ENCODE measurements at places on chromosomes 5 and 9.

DNA sequence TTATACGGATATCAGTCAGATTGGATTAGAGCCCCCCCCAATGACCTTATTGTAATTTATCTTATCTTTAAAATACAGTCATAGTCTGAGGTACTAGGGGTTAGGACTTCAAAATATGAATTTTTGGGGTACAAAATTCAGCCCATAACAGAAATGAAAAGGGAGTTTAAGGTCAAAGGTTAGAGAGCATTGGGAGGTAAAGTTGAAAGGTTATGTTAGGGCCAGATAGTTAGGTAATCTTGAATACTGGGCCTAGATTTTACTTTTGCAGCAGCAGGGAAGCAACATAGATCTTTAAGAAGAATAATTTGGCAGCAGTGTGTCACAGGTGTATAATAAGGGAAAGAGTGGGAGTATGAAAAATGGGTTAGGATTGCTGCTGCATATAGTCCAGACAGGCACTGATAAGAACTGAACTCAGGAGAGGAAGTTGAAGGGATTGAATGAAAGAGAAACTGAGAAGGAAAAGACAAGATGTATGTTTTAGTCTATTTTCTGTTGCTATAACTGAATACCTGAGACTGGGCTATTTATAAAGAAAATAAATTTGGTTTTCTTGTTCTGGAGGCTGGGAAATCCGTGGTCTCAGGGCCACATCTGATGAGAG is 10.7 kb upstream of the GCNT4 start:
- no peak for DNase-seq

- no peak for DNase-seq
Observed at GRCh38 chr5:14706615-14707021, 42.1 kb downstream of the OTULIN start.

GRCh38 chr5:141877356-141878185 is 639 bp downstream of the PCDH1 start:
- no peak for DNase-seq

DNA sequence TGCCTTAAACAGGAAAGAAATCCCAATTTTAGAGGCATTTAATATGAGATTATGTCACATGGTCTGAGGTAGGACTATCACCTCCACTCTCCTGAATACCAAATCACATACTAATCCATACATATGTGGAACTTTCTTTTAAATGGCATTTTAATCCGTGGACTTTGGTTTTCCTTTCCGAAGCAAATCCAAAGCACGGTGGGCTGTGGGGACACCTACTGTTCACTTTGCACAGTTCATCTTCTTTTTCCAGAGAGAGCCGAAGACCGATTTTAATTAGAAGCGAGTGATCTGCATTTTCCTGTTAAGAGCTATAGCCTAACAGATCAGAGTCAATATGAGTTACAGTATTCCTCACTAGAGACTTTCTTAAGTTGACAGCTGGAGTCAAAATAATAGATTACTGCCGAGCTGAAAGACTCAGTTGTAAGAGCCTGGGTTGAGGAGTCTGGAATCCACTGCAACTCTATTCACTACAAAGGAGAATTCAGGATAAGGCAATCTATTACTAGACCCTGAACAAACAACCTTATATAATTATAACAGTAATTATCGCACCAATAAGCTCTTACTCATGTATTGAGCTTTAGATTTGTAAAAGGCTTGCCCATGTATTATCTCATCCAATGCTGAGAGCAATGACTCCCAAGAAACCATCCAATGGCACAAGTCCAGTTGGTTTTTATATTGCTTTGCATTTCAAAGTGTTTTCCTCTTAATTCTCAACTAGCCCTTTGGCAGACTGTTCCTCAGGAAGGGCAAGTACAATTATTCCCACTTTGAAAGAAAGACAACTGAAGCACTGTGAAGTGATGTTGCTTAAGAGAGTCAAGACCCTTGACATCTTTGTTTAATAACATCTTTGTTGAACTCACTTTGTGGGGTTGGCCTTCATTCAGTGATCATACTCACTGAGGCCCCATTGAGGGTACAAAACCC is 144.7 kb downstream of the TRPM6 start:
- DNase-seq, result peak; percentile 33

GRCh38 chr9:8649160-8649559 is 849.6 kb upstream of the DMAC1 start:
- no peak for DNase-seq

GRCh38 chr9:88258601-88259000 is 120.3 kb upstream of the SPATA31C2 start:
- DNase-seq, result no peak

GRCh38 chr5:1021136-1021968 is 12.8 kb downstream of the NKD2 start:
- DNase-seq, result no peak

DNA sequence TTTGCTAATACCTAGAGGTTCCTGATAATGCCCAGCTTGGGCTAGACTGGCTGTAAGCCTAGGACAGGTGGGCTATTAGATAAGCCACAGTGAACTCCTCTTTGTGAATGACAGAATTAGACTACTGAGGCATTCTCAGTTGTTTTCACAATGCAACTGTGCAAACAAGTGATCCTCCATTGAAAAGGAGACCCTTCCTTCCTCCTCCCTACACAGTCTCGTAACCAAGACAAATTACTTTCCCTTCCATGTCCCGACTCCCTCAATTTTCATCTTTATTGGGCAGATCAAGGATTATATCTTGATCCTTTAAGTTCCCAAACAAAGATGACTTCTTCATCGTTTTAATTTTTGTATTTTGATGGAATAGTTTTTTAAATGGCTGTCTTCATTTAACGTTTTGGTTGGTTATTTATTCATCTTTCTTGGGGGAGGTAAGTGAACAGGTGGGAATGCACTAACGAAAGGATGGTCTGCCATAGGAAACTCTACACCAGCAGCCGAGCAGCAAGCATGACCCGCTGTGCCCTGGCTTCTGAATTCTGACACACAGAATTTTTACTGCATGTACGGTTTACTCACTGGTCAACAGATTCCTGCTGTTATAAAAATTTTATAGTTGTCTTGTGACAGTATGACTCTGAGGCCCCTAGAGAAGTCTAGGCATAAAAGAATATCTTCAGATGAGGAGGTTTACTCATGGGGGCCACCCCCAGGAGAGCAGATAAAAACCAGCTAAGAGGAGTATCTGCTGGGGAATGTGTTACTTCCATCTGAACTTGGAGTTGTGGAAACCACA is 137.5 kb upstream of the TUT7 start:
- no peak for DNase-seq

- no peak for DNase-seq
Observed at GRCh38 chr5:14882658-14883580, 11.3 kb upstream of the ANKH start.

- no peak for DNase-seq
Observed at GRCh38 chr9:908536-909205, 67.2 kb downstream of the DMRT1 start.

DNA sequence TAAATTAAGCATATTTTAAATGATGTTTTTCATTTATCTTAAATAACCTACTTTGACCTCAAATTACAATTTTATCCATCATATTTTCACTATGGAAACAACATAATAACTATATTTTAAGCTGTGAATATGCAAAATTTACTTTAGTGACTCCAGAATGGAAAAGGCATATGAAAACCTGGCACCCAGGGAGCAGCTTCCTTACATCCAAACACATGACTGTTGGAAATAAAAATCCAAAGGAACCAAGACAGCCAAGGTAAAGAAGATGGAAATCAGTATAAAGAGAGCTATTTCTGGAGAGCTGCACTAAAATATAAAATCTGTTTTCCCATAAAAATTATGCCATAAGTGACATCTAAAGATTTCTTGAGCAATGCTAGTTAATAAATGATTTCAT is 140.3 kb upstream of the FTMT start:
- DNase-seq, result no peak

DNA sequence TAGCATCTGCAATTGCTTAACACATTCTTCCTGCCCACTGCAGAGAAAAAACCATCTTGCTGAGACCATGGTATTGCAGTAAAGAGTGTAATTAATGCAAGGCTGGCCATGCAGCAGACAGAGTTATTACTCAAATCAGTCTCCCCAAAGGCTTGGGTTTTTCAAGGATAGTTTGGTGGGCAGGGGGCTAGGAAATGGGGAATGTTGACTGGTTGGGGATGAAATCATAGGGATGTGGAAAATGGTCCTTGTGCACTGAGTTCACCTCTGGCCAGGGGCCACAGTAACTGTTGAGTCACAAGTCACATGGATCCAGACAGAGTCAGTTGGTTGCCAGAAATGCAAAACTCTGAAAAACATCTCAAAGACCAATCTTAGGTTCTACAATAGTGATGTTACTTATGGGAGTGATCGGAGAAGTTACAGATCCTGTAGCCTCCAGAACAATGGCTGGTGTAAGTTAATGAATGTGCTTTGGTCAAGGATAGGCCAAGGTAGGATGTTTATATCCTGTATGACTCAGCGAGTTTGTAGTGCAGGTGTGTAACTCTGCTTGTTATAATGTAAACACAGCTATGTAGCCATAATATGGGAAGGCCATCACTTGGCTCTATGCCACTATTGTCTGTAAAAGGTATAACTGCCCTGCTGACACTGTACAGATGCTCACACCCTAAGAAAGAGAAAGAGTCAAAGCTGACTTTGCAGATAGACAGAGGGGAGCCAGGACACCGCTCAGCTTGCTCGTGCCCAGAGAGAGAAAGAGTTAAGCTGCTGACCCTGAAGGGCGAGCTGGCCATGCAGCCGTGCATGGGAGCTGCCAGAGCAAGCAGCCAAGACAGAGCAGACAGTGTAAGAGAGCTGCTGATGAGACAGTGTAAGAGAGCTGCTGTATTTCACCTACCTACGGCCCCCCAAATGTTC is 27.2 kb downstream of the C9orf152 start:
- peak; percentile 50 for DNase-seq

DNA sequence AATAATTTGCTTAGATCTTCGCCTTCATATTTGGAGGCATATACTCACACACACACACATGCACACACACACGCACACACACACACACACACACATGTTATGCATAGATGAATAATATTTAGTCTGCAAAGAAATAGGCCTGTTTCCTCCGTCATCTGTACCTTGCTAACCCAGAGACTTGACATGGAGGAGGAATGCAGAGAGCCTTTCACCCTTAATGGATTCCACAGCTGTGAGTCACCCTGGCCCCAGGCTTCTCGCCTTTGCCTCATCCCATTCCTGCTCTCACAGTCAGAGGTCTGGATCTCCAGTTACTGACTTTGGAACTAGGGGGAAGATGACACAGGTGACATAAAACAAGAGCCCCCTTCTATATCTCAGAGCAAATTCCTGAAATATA is 29.7 kb downstream of the ZNF462 start:
- peak; percentile 93 for DNase-seq

DNA sequence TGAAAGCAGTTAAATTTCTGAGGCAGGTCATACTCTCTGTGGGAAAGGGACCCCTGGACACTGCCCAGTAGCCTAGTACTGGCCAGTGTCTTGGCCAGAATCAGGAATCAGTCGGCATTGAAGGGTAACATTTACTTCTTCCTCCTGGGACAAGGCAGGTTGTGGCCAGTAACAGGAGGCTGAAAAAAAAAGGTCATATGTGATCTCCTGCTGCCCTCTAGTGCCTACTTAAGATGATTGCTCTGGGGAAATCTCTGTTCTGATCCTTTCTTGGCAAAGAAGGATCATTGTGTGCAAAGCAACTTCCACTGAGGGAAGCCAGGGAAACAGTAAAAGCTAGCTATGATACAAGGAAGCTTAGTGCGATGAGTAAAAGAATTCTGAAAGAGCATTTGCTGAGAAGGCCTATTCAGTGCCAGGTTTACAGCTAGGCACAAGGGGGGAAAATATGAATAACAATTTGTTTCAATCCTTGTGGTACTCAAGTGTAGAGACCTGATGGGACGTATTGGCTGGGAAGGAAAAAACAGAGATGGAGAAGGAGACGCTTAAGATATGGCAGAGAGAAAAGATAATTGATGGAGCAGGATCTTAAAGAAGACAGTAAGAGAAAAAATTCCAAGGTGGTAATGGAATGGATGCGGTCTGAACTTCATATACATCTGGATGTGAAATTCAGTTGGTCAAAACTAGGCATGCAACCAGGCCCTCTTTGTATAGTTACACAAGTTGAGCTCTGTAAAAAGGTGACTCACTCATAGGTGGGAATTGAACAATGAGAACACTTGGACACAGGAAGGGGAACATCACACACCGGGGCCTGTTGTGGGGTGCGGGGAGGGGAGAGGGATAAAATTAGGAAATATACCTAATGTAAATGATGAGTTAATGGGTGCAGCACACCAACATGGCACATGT is 25.8 kb upstream of the TRIM32 start:
- peak; percentile 81 for DNase-seq

GRCh38 chr5:112917453-112917995 is 4.5 kb downstream of the REEP5 start:
- DNase-seq, result no peak

DNA sequence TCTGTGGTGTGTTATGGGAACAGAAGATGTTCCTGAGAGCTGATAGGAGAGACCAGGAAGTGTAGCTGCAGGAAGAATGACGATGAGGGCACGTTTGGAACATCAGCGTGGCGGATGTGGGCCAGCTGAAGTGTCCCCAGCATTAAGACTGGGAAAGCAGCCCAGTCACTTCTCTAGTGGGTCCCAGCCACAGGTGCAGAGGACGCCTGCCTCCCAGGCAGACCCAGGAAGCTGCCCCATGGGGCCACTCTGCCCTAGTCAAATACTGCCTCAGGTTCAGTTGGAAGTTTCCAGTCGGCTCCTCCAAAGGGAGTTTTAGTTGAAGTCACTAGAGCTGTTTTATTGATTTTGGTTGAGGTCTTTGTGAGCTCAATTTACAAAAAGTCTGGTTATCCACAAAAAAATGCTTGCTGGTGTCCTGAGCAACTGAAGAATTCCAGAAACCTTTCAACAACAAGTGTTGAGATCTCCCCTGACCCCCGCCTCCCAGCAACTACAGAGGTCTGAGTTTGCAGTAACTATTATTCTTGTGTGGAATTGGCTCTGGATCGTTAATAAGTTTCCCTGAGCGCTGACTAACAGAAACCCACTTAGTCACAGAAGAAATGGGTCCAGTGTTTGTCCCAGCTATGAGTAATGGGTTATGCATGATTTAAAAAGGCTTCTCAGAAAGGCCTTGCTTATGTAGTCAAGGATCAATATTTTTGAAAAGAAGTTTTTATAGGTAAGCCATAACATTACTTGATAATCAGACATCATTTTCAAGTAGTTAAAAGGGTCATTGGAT is 294.1 kb downstream of the FANCC start:
- peak; percentile 80 for DNase-seq

- DNase-seq, result peak; percentile 12
Observed at GRCh38 chr5:128228008-128228407, 144.4 kb downstream of the SLC12A2 start.

DNA sequence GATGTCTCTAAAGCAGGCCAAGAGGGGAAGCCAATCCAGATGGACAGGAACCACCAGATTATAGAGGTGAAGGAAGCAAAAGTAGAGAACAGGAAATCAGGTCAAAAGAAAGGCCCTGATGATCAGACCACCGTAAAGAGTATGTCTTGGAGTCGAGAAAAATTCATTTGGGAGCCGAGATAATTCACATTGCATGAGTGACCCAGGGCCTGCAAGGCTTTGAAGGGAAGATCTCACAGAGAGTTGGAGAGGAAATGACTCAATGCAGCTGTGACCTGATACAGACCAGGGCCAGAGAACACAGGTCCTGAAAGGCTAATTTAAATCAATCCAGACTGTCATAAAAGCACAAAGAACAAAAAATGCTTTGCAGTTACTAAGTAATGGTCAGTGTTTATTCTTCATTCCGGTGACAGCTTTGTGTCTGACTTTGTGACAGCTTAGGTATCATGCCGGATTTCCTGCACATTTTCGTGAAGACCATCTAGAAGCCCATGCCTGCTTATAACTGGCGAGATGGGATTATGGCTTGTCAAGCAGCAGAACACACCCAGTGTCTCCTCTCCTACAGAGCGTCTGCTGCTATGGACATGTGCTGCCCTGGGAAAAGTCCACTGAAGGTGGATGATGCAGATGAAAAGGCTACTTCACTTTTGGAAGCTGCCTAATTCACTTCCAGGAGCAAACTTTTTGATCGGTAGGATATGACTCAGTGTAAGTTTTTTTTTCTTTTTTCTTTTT is 5.8 kb upstream of the ACTBL2 start:
- DNase-seq, result no peak

Data from A549 (cell line).